NCI-H1694 treated with DMSO at 0.1 percent for 48 hours (cell line): ENCODE measurements at places on chromosomes 6 and 20.

GRCh38 chr20:20568604-20569205, 143.7 kb downstream of the RALGAPA2 start:
- DNase-seq: peak; percentile 78

- no peak for DNase-seq
These were observed 104.7 kb upstream of the SRSF6 start for GRCh38 chr20:43352996-43353395.

DNA sequence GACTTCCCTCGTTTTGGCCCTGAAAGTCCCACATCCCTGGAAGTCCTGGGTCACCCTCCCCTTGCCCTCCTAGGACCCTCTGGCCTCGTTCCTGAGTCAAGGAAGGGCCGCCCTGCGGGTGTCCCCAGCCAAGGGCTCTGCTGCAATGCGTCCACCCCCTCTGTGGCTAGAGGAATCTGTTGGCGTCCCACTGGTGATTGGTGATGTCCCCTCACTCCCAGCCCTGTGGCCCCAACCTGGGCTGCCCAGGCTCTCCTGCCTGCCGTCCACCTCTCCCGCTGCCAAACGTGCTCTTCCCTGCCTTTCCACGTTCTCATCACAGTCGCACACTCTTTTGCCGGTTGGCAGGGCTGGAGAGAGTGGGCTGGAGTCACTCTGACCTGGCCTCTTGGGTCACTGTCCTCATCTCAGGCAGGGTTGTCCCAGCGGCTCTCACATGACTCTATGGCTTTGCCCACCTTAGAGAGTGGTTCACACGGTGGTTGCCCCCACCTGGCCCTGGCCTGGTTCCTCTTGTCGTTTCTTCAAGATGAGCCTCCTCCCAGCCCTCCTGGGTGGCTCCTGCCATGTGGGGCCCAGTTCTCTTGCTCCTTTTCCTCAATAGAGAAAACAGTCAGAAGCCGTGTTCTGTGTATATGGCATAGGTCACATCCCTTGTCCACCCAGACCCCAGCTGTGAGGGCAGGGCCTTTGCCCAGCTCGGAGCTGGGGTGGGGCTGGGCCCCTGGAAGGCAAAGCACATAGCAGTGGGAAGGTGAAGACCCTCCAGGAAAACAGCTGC, 100.9 kb downstream of the TMEM242 start:
- no peak for DNase-seq

- peak; percentile 88 for DNase-seq
These were observed 33.0 kb downstream of the METTL24 start for GRCh38 chr6:110325197-110325596.

DNA sequence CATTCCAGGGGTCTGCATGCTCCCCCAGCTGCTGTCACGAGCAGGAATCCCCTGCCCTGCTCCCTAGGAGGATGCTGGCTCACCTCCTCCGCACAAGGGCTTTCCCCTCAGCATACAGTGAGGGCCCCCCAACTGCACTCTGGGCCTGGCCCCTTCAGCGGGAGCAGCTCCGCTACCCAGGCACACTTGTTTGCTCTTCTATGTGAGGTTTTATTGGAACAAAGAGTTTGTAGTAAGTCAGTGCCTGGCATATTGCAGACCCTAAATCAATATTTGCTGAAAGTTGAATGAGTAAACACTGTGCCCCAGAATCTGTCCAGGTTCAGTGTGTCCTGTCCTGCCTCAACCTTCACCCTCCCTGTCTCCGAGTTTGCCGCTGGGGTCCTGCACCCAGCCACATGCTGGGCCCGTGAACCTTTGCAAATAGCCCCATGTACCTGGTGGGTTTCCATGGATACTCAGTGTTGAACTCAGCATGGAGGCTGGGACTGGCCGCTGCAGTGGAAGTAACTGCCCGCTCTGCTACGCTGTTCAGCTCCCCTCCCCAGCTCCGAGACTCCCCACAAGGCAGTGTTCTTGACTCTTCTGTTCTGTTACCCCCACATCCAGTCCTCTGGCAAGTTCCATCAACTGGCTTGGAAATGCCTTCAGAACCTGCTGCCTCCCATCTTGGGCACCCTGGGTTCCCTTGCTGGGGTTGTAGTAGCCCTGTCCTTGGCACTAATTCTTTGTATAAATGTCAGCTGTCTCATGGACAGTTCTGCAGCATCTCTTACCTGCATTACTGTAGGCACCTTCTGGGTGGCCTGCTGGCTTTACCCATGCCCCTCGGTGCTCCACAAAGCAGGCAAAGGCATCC, 15.7 kb downstream of the SLC22A1 start:
- DNase-seq: no peak

- DNase-seq: peak; percentile 2
These were observed 47.4 kb downstream of the LGSN start for GRCh38 chr6:63272397-63272796.

GRCh38 chr20:37984018-37984785, 49.1 kb downstream of the TTI1 start:
- no peak for DNase-seq

DNA sequence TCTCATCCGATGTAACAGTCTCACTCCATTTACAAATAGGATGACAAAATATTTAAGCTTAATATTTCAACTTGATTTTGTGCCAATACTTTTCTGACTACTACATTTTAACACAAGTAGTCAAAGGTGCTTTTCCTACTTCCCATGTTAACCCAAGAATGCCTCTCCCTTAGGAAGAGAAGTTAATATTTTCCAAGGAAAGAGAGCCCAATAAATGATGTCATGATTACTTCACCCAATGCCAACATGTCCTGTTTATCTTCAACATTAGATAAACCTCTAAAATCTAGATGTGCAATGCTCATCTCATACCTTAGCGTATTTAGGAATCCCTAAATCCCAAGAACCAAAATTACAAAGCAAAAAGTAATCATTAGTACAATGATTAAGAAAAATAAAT, 156.7 kb upstream of the TENT5A start:
- DNase-seq: no peak

GRCh38 chr6:12483712-12484111, 193.6 kb downstream of the EDN1 start:
- no peak for DNase-seq

DNA sequence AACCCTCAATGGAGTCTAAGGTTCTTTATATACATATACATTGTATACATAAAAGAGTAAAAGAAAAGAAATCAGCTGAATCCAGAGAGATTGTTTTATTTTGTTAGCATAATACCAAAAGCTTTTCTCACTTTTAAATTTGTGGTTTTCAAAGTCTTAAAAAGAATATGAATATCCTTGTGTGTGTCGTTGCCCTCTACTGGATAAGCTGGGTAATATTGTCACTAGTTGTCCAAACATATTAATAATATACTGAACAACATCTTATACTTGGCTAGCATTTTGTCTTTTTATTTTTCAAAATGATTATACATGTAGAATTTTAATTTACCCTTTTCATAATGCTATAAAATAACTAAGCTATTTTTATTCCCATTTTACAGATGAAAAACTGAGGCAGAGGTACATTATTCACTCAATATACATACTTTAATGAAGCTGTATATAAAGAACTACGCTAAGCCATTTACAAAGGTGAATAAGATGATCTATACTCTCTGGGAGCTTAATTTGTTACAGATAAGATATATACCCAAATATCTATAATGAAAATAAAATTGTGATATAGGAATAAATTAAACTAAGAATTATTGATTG, 531.7 kb downstream of the TFAP2B start:
- no peak for DNase-seq

DNA sequence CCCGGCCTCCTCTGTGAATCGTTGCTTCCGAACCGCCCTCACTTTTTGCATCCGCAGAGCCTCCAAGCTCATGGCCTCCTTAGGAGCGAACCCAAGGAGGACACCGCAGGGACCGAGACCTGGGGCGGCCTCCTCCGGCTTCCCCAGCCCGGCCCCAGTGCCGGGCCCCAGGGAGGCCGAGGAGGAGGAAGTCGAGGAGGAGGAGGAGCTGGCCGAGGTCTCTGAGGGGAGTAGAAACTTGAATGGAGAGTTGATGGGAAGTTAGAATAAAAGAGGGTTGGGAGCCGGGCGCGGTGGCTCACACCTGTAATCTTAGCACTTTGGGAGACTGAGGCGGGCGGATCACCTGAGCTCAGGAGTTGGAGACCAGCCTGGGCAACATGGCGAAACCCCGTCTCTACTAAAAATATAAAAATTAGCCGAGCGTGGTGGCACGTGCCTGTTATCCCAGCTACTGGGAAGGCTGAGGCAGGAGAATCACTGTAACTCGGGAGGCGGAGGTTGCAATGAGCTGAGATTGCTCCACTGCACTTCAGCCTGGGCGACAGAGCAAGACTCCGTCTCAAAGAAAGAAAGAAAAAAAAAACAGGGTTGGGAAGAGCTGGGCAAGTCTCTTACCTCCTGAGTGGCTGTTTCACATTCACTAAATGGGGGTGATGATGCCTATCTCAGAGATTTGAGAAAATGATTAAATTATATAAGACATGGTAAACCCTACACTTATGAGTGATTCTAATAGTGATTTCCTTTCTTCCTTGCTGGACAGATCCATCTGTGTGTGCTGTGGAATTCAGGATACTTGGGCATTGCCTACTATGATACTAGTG, 805 bp downstream of the MSH5 start:
- no peak for DNase-seq

GRCh38 chr20:8755340-8756118, 313.4 kb upstream of the PLCB4 start:
- DNase-seq: no peak

DNA sequence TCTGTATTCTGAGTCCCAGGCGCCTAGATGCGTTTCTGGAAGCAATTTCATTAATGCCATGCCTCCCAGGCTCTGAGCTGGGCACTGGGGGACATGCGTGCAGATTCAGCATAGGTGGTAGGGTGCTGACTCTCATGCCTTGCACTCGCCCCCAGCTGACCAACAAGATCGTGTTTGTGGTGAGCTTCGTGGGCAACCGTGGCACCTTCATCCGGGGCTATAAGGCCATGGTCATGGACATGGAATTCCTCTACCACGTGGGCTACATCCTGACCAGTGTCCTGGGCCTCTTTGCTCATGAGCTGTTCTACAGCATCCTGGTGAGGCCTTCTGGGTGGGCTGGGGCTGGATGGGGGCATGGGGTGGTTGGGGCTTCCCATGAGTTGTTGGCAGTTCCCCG, 21.6 kb downstream of the UQCC2 start:
- no peak for DNase-seq

GRCh38 chr6:73774311-73774774, 78.3 kb downstream of the CD109 start:
- no peak for DNase-seq

DNA sequence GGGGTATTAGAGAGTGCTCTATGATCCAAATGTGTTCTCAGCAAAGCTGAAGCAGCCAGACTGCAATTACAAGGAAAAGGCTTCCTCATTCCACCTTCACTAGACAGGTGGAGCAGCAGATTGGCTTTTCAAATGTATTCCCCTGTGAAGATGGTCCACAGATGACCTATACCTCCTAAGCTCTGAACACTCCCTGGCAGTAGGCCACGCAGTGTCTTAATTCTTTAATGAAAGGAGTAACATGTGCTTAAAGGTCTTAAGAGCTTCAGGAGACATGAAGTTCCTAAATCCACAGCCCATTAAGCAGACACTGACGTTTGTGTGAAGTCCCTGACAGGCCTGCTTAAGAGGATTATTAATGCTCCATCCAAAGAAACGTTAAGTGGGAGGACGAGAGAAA, 138.9 kb upstream of the NUP153 start:
- DNase-seq: no peak
